Inflammatory macrophage treated with lipopolysaccharide for 4 hours (primary cell): ENCODE measurements at places on chromosomes 2 and 18.

- no peak for DNase-seq
These were observed 220.2 kb downstream of the ALPK2 start for GRCh38 chr18:58408665-58409064.

DNA sequence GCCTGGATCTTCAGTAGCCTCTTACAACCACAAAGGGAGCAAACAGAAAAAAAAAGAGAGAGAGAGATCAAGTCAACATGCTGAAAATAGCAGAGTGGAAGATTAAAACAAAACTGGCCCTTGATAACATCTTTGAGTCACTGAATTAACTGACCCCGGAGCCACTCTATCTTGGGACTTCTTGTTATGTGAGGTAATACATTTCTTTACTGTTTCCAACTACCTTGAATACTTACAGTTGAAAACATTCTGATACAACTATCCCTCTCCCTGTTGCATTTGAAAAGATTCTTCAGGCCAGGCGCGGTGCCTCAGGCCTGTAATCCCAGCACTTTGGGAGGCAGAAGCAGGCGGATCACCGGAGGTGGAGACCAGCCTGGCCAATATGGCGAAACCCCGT lies 208.1 kb downstream of the MEMO1 start:
- no peak for DNase-seq

- no peak for DNase-seq
These were observed 510.3 kb upstream of the LINC00305 start for GRCh38 chr18:64659196-64659595.

DNA sequence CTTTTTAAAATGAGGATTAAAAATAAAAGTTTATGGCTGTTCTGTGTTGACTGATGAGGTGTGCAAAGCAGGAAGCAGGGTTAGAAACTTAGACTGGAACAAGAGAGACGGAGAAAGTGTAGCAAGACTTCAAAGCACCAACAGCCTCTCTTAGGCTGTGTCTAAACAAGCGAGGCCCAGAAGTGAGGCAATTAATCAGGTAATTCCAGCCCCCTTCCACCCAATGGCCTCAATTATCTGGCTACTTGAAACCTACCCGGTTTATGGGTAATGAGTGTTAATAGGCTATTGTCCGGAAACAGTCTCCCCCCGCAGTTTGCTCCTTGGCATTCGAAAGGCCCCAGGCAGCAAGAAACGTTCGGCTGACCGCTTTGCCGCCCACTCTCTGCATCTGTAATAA lies 171.7 kb upstream of the MYCN start:
- DNase-seq = no peak

- DNase-seq = no peak
These were observed 113.4 kb downstream of the RTP5 start for GRCh38 chr2:241982706-241983570.

GRCh38 chr2:58532641-58533040 lies 291.5 kb upstream of the FANCL start:
- no peak for DNase-seq

DNA sequence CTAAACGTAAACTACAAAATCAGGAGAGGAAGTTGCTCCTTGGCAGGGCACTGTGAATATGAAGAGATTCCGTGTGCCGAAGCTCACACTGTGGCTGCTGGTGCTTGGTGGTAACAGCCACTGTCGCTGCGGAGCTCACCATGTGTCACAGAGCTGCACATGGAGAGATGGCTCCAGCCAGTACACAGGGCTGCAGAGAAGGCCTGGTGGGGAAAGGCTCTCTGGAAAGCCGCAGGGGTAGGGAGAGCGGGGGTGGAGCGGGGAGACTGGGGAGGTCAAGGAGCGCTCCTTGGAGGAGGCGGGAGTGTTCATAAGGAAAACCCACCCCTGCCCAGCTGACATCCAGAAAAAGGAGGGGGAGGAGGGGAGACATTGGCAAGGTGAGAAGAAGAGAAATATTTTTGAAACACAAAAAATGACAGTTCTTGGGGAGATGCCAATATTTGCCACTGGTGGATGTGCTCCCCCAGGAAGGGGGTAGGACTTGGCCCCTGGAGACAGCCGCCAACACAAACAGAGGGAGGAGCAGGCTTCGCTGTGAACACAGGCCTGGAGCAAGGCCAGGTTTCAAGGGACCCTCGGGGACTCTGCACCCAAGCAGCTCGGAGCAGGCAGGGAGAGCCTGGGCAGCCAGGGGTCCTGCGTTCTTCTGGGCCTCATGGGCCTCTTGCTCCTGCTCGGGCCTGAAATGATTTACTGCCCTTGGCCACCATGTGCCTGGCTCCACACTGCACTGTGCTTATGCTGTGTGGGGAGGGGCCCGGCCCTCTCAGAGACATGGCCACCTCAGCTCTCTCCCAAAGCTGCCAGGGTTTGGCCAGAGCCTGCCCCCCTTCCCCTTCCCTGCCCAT lies 102.6 kb upstream of the GLI2 start:
- no peak for DNase-seq

DNA sequence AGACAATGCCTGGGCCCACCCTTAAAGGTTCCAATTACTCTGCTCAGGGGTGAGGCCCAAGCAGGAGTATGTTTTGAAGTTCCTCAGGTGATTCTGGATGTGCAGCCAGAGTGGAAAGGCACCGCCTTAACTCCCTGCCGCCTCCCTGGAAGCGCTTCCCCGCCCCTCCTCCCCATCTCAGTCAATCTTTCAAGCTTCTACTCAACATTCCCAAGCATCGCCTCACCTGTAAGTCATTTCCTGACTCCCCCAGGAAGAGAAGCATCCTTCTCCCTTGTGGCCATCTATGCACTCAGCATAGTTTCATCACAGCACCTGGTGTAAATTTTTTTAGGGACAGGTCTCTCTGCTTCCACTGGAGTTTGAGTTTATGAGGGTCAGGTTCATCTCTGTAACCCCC lies 67.5 kb downstream of the MYL12B start:
- no peak for DNase-seq

GRCh38 chr2:200618590-200619021 lies 32.8 kb downstream of the AOX1 start:
- peak; percentile 27 for DNase-seq

- peak; percentile 92 for DNase-seq
These were observed 81.6 kb downstream of the EPB41L3 start for GRCh38 chr18:5462227-5462626.

GRCh38 chr2:190465060-190465459 lies 56.9 kb downstream of the MFSD6 start:
- no peak for DNase-seq

- no peak for DNase-seq
These were observed 97.9 kb downstream of the FIGN start for GRCh38 chr2:163637871-163638270.

- no peak for DNase-seq
These were observed 46.5 kb downstream of the ZFP36L2 start for GRCh38 chr2:43179942-43180341.

DNA sequence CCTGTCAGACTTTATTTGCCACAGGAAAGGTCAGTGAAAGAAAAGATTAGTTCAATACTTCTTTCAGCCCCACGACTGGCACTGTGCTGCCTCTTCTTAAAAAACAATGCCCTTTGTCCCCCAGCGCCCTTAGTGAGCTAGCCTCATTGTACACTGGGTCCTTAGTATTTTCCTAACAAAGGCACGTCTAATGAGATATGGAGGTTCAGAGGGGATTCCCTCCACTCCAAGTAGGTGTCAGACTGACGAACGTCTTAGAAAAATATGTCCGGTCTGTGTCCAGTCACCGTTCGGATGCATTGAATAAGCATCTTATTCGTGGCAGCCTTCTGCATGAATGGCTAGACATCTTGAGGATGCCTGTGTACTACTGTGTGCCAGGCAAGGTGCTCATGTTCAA lies 1.1 kb downstream of the FECH start:
- DNase-seq = no peak

DNA sequence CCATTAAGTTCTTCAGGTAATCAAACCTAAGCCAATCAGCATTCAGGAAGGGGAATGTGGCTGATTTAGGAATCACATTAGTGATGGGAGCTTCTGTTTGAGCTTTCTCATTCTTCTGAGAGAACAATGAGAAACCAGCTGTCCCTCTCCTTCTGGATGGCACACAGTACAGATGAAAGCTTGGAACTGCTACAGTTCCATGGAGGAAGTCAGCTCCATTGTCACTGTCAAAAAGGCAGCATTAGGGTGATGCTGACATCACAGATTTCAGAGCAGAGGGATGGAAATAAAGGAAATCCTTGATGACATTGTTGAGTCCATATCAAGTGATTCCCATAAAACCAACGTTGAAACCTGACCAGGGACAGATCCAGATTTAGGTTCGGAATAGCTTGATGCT lies 36.1 kb upstream of the ACYP2 start:
- no peak for DNase-seq

- DNase-seq = no peak
These were observed 1.8 kb downstream of the LANCL1 start for GRCh38 chr2:210474776-210475175.

GRCh38 chr2:46226620-46227019 lies 70.6 kb upstream of the EPAS1 start:
- DNase-seq = no peak

DNA sequence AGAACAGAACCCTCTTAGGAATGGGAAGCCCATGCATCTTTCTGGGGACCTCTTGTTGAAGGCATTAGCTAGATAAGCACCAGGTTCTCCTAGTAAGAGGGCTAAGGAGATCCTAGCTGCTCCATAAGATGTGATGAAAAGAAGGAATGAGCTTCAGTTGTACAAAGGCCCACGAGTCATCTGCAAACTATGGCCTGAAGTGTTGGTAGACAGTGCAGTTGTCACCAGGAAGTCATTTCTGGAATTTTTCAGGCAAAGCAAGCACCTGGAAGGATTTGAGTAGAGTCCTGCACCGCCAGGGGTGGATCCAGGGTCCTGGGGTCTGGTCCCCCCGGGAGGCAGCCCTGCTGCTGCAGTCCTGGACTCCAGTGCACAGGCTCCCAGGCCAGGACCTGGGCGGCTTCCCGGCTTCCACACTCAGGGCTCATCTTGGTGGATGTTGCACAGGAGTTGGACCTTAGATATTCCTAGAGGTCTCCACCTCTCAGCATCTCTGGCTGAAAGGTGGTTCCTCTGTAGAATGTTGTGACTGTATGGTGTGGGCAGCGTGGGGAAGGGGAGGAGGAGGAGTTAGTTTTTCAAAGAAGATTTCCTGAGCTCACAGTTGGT lies 85.3 kb downstream of the LDLRAD4 start:
- DNase-seq = no peak
